ENCODE measurements at places on chromosomes 11 and 22.
A peak's percentile ranks its signal among the peaks of the same experiment; 100 is the strongest.

DNA sequence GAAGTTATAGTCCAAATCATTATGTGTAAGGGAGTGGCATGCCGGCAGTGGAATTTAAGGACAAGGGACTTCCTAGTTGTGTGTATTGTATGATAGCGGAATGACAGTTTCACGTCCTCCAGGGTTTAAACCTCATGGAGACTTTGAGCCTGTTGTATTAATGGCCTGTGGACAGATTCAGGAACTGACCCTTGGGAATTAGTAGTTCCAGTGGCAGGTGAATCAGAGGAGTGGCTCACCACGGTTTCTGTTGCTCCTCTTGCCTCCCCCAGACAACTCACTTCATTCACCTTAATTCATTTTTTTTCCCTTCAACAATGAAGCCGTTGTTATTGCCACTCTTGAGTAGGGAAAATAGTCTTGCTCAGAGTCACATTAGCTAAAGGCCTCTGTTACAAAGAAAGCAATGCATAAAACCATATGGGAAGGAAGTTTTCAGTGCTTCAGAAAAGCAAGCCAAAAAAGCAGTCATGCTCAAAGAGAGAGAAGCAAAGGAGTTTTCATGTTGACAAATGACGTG is 22.6 kb downstream of the AMOTL1 start:
- DNase-seq: peak; percentile 55

- no peak for DNase-seq
These were observed 2.7 kb downstream of the FAT3 start for GRCh38 chr11:92227230-92227814.

- DNase-seq: peak; percentile 52
These were observed 16.0 kb downstream of the MRTFA start for GRCh38 chr22:40620464-40621046.

DNA sequence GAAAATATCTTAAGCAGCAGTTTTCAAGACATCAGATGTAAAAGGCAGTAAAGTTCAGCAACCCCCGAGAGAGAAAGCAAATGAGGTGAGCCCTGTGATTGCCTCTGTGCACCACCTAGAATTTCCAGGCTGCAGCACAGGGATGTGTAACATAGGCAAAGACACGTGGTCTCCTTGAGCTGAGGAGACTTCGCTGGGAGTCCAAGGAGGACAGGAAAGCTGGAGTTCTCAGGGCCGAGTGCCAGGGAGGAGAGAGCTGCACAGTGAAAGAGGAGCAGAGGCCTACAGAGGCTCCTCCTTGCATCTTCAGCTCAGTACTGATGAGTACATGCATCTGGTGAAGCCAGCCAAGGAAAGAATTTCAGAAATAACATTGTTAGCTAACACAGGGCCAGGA is 17.6 kb upstream of the TOLLIP start:
- DNase-seq: peak; percentile 23

DNA sequence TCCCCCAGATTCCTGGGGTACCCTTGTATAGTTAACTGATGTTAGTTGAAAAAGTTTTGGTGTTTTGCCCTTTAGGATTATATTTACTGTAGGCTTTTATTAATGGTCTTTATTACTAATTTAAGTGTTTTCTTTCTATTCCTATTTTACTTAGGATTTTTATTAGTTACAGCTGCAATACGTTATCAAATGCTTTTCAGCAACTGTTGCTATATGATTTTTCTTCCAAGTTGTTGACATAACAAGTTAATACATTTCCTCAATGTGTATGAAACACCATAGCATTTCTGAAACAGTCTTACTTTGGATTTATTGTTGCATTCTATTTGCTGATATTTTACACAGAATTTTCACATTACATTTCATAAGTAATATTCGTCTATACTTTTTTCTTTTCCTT is 81.2 kb upstream of the RASSF10 start:
- DNase-seq: no peak

- no peak for DNase-seq
These were observed 419.5 kb upstream of the TENM4 start for GRCh38 chr11:79860336-79860735.

GRCh38 chr11:102669664-102670063 is 35.9 kb downstream of the MMP27 start:
- DNase-seq: peak; percentile 32

GRCh38 chr11:43905813-43906241 is 25.2 kb downstream of the ALKBH3 start:
- DNase-seq: peak; percentile 15

DNA sequence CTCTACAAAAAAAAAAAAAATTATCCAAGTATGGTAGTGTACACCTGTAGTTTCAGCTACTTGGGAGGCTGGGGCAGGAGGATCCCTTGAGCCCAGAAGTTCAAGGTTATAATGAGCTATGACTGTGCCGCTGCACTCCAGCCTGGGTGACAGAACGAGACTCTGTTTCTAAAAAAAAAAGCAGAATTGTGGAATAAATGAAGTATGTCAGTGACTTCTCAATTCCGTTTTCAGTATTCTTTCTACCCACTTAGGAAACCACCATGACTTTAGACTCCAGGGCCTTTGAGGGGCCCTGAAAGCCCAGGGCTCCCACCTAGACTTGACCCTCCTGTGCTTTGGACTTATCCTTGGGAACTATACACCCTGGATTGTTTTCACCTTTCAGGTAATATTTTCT is 6.5 kb upstream of the NUP160 start:
- DNase-seq: no peak

GRCh38 chr11:95398437-95399112 is 167.6 kb upstream of the SESN3 start:
- no peak for DNase-seq

GRCh38 chr22:42160830-42161696 is 30.5 kb upstream of the CYP2D6 start:
- no peak for DNase-seq

DNA sequence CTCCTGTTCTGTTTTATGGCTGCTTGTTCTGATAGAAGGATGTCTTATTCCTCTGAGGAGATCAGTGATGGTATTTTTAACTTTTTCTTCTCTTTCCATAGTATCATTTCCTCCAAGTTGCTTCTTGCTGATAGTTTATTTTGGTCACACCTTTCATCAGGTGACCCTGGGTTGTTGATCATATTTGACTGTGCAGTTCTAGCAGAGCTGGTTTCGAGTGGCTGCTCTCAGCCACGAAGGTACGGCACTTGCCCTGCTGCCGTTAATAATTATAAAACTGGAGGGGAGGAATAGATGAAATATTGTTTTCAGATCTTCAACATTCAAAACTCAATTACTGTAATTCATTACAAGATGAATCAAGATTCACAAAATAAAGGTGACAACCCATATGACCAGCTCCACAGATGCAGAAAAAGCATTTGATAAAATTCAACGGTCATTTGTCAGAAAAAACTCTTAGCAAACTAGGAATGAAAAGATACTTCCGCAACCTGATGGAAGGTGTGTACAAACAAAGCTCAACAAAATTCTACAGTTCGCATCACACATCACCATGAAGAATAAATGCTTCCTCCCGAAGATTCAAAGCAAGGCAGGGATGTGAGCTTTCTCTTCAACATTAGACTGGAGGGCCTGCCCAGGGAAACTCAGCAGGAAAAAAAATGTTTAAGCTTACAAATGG is 59.2 kb upstream of the RTL6 start:
- no peak for DNase-seq

GRCh38 chr11:87330187-87330601 is 292.5 kb downstream of the TMEM135 start:
- DNase-seq: no peak

GRCh38 chr22:49308300-49308699 is 519.4 kb downstream of the BRD1 start:
- DNase-seq: no peak

GRCh38 chr11:46345131-46345597 is 2.1 kb upstream of the DGKZ start:
- no peak for DNase-seq

GRCh38 chr11:113261709-113262475 is 52.5 kb upstream of the TTC12 start:
- DNase-seq: peak; percentile 50

DNA sequence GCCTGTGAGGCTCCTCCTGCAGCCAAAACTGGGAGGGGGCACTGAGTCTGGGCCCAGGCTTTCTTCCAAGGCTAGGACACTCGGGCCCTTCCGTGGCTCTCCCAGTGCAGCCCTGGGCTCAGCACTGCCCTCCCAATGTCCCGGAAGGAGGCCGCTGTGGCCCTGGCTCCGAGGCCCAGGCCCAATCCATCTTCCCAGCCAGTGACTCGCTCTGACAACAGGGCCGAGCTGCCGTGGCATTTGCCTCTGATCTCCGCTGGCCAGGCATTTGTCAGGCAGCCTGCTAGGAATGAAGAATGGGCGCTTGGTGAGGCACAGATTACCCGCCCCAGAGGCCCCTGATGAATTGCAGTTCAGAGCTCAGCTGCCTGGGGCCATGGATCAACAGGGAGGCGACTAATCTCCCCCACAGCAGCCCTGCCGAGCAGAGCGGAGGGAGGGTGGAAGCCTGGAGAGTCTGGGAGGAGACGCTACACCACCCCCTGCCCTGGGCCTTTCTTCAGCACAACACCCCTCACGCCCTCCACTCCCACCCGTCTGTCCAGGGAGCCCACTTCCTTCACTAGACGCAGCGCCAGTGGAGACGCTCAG is 8.3 kb downstream of the FXYD2 start:
- DNase-seq: peak; percentile 56

GRCh38 chr11:20592741-20593140 is 6.7 kb upstream of the SLC6A5 start:
- DNase-seq: no peak

DNA sequence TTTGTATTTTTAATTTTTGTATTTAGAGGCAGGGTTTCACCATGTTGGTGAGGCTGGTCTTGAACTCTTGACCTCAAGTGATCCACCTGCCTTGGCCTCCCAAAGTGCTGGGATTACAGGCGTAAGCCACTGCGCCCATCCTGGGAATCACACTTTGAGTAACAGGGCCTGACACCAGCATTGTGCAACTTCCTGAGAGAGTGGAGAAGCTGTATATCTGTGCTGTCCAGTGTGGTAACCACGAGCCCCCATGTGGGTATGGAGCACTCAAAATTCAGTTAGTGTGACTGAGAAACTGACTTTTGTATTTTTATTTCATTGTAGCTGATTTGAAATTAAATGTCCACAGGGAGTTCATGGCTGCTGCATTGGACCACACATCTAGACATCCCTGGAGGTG is 36.2 kb downstream of the MPPED1 start:
- DNase-seq: no peak

- DNase-seq: no peak
These were observed 76.3 kb upstream of the SESN3 start for GRCh38 chr11:95307286-95307685.

DNA sequence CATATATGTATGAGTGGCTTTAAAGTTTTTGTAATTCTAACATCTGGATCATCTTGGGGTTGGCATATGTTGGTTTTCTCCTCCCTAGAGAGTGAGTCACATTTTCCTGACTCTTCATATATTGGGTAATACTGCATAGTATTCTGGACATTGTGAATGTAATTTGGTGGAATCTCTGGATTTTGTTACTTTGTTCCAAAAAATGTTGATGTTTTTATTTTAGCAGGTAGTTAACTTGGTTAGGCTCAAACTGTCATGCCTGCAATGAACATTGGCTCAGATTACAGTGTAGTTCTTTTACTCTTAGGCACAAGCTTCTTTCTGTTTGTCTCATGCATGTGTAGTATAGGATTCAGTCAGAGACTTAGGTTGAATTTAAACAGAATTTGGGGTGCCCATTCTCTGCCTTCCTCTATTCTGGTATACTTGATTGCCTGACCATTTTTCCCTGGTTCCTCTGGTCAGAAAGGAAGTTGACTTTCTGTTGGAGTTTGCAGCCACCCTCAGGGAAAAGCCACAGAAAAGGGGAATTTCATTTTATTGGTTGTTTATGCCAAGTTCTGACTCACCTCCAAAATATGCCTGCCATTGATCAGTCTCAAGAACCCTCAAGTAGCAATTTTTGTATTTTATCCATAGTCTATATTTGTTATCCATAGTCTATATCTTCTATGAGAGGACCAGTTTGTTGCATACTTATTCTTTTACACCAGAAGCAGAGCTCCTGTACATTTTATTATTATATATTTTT is 151.7 kb downstream of the UVRAG start:
- peak; percentile 92 for DNase-seq

- DNase-seq: no peak
These were observed 14.8 kb downstream of the GAB2 start for GRCh38 chr11:78402847-78403246.

DNA sequence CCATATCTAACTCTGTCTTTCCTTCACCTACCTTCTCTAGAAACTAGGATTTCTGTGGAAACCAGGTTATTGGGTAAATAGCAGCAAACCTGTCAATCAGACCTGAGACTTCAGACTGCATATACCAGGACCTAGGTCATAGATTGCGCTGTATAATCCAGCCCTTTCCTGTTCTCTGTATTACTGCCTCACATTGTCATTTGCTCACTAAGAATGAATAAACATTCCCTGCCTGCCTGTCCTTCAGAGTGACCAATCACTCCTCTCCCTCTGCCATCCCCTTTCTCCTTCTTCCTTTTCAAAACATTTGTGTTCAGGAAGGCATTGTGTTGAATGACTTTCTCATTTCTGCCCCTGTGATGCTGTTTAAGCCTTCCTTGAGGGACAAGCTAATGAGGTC is 14.1 kb upstream of the FZD4 start:
- DNase-seq: no peak

GRCh38 chr11:18264677-18265555 is 1.1 kb upstream of the SAA1 start:
- no peak for DNase-seq

GRCh38 chr22:17471886-17472535 is 91.3 kb upstream of the SLC25A18 start:
- DNase-seq: no peak

DNA sequence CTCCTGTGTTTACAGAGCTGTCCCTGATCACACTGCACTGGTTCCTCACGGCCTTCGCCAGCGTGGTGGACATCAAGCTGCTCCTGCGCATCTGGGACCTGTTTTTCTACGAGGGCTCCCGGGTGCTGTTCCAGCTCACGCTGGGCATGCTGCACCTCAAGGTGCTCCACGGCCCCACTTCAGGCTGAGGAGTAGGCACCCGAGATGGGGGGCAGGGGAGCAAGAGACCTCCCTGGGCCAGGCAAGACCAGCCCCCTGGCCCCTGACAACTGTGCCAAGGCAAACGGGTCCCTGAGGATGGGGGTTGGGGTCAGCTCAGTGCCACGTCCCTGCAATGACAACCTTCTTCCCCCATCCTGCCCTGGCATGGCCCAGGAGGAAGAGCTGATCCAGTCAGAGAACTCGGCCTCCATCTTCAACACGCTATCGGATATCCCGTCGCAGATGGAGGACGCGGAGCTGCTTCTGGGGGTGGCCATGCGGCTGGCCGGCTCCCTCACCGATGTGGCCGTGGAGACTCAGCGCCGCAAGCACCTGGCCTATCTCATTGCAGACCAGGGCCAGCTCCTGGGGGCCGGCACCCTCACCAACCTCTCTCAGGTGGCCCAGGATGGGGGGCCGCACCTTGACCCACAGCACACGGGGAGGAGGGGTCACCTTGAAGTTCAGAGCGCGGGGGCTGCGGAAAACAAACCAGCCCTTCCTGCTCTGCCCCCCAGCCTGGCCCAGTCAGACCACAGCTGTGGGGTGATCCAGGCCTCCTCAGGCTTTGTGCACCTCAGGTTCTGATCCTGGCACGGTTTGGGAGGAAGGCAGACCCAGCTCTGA is 35.9 kb downstream of the SGSM3 start:
- DNase-seq: no peak

GRCh38 chr11:66723693-66724092 is 5.3 kb downstream of the SPTBN2 start:
- DNase-seq: no peak
